ENCODE measurements at places on chromosomes 6 and 20. TPM values are rescaled to one million over a fixed set of nuclear protein-coding genes. Genes with fewer than 3 reads are reported as not detected.

Gene SIRPB1
- total RNA-seq: 1.1 TPM

Gene AIF1
- not detected for total RNA-seq

Gene PHACTR1
- total RNA-seq: 1.2 TPM

Gene LCA5
- 1.9 TPM for total RNA-seq

Gene IMPG1
- total RNA-seq: not detected

Gene CCM2L
- not detected for total RNA-seq

Gene RBPJL
- not detected for total RNA-seq

Gene PTK7
- 123 TPM for total RNA-seq

Gene TREM1
- total RNA-seq: 0.31 TPM

Gene POM121L2
- total RNA-seq: not detected

Gene SLC22A7
- total RNA-seq: not detected

Gene TNF
- total RNA-seq: 4.5 TPM

Gene RHAG
- total RNA-seq: not detected

Gene C4B
- total RNA-seq: 2.4 TPM

Gene ABHD16B
- total RNA-seq: not detected

Gene DEFB124
- total RNA-seq: not detected

Gene MUCL3
- total RNA-seq: not detected

Gene DTNBP1
- 3.6 TPM for total RNA-seq

Gene CD40
- 7.4 TPM for total RNA-seq

Gene PTPRK
- total RNA-seq: 46.3 TPM

Gene WTAP
- total RNA-seq: 57.6 TPM

Gene C2
- total RNA-seq: not detected

Gene GPR63
- total RNA-seq: 1.7 TPM

Gene SLC32A1
- total RNA-seq: not detected

Gene OOEP
- total RNA-seq: 0.11 TPM

Gene VSTM2L
- 9.0 TPM for total RNA-seq

Gene STX7
- total RNA-seq: 26.2 TPM

Gene EYS
- total RNA-seq: 0.27 TPM

Gene EYA4
- not detected for total RNA-seq

Measured in hair follicular keratinocyte (primary cell).